DND-41 (cell line): ENCODE measurements at places on chromosomes 1 and 21.

DNA sequence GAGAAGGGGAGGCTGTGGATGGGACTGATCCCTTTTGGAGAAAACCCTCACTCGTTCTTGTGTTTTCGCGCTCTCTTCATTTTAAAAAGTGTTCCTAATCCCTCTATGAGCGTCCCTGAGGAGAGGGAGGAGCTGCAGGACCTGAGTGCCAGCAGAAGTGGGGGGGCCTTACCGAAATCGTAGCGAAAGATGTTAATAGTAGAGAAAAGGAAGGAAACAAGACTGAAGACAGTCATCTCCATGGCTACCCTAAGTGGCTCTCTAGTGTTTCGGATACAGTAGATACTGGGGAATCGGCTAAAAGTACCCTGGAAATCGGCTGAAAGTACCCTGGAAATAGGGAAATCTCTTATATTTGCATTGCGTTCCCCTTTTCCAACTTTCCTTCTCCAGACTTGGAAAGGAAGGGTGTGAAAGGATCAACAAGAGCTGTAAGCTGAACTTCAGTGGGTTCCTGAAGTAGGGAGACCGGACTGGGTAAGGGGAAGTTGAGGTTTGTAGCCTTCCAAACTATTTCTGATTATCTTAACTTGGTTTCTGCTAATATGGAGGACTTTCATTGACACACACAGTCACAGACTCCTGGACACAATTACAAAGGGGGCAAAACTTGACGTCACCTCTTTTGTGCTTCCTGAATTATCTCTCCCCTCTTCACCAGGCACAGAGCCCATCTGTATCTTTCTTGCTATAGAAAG lies 486 bp upstream of the DSTYK start:
- H3K27ac ChIP-seq, result peak overlapping the region; percentile 9; the same call in 1 of the 2 replicates
- H3K4me1 ChIP-seq, result peaks cover 22% of the 10 kb centered on the region
- peak overlapping the region; percentile 89; the same call in 1 of the 2 replicates for H3K4me3 ChIP-seq
- H3K27me3 ChIP-seq, result peaks cover 2% of the 10 kb centered on the region
- no peak for DNase-seq

- peaks cover 9% of the 10 kb centered on the region for H3K36me3 ChIP-seq
- H3K4me1 ChIP-seq, result peaks cover 10% of the 10 kb centered on the region; the same call in 1 of the 2 replicates
- H3K27me3 ChIP-seq, result no peaks in the 10 kb centered on the region
- no peak for DNase-seq
- H3K4me3 ChIP-seq, result no peak overlapping the region
These were observed 13.6 kb downstream of the MTF1 start for GRCh38 chr1:37845786-37846185.

DNA sequence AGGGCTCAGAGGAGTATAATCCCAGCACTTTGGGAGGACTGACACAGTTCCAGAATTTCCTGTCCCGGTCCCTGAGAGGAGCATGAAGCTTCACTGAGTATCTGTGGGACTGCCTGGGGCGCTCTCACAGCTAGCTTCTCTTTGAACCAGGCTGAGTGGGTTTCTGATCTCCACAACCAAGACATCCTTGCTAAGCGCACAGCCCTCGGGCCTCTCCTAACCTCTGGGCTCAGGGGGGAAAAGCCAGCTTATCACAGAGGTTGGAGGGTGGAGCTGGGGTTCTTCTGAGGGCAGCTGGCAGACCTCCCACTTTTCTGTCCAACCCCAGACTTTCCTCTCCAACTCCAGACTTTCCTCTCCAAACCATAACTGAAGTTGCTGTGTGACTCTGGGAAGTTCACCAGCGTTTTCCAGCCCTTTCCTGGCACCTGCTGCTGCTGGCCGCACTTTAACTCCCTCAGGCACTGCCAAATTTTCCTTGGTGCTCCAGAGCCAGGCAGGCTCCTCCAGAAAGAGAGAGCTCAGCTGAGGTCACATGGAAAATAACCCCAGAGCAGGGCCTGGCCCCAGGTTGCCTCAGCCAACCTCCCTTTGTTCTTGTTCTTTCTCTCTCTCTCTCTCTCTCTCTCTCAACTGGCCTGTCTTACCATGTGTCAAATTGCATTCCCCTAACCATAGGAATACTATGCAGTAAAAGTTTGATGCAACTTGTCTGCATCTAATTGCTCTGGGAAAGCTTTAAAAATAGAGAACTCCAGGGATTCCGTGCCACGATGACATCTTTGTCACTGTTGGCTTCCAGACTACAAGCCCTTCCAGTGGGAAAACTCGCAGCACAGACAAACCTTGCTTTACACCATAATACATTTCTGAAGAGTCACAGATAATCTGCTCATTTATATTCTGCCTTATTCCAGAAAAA lies 49.5 kb downstream of the OLFML2B start:
- H3K27me3 ChIP-seq, result no peaks in the 10 kb centered on the region
- H3K36me3 ChIP-seq, result no peaks in the 10 kb centered on the region

GRCh38 chr1:6950001-6950765 lies 164.9 kb downstream of the CAMTA1 start:
- H3K27ac ChIP-seq, result no peak overlapping the region
- no peaks in the 10 kb centered on the region for H3K4me1 ChIP-seq
- H3K36me3 ChIP-seq, result no peaks in the 10 kb centered on the region
- no peak for DNase-seq

DNA sequence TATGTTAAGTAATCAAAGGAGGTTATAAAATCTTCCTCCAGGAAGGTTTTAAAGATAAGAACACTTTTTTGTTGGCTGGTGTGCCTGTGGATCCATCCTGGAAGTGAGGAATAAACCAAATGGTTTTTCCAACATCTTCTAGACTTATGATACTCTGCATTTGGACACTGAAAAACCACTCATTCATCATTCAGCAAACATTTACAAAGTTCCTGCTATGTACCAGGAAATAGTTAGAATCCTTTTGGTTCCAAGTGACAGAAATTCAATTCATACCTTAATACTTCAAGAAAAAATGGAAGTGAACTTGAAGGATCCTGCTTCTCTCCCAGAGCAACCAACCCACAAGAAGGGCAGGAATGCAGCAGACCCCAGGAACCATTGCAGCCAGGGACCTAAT lies 39.6 kb upstream of the PIGC start:
- DNase-seq, result no peak
- peaks cover 28% of the 10 kb centered on the region for H3K4me1 ChIP-seq
- no peaks in the 10 kb centered on the region for H3K36me3 ChIP-seq
- H3K27me3 ChIP-seq, result peaks cover 5% of the 10 kb centered on the region
- no peak overlapping the region for H3K27ac ChIP-seq

- no peak overlapping the region for H3K4me3 ChIP-seq
- no peak for DNase-seq
- no peak overlapping the region for H3K27ac ChIP-seq
These were observed 12.4 kb downstream of the NRIP1 start for GRCh38 chr21:15052459-15052763.

DNA sequence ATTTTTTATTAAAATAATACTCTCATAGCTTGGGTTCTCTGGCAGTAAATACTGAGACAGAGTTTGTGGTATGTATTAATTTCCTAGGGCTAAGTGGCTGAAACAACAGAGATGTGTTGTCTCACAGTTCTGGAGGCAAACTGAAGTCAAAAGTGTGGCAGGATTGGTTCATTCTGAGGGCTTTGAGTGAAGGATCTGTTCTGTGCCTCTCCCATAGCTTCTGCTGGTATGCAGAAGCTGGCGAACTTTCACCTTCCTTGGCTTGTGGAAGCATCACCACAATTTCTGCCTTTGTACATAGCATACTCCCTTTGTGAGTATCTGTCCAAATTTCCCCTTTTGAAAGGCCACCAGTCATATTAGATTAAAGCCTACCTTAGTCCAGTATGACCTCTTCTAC lies 21.0 kb downstream of the RNPC3 start:
- H3K27ac ChIP-seq, result no peak overlapping the region
- H3K4me3 ChIP-seq, result no peak overlapping the region
- H3K4me1 ChIP-seq, result no peaks in the 10 kb centered on the region
- H3K36me3 ChIP-seq, result peaks cover 79% of the 10 kb centered on the region
- no peaks in the 10 kb centered on the region for H3K27me3 ChIP-seq
- DNase-seq, result no peak

GRCh38 chr1:153697191-153698019 lies 18.9 kb downstream of the NPR1 start:
- no peaks in the 10 kb centered on the region for H3K36me3 ChIP-seq
- no peak overlapping the region for H3K4me3 ChIP-seq
- no peak for DNase-seq
- H3K4me1 ChIP-seq, result no peaks in the 10 kb centered on the region
- H3K27me3 ChIP-seq, result no peaks in the 10 kb centered on the region

- no peaks in the 10 kb centered on the region for H3K4me1 ChIP-seq
- H3K27ac ChIP-seq, result no peak overlapping the region
- no peaks in the 10 kb centered on the region for H3K36me3 ChIP-seq
- H3K4me3 ChIP-seq, result no peak overlapping the region
These were observed 81.0 kb upstream of the VAMP3 start for GRCh38 chr1:7690076-7690475.

GRCh38 chr1:19435181-19435580 lies 50.2 kb downstream of the CAPZB start:
- H3K4me1 ChIP-seq, result no peaks in the 10 kb centered on the region
- peaks cover 24% of the 10 kb centered on the region for H3K36me3 ChIP-seq
- no peaks in the 10 kb centered on the region for H3K27me3 ChIP-seq
- no peak for DNase-seq
- no peak overlapping the region for H3K27ac ChIP-seq

GRCh38 chr1:177256153-177257075 lies 85.7 kb downstream of the BRINP2 start:
- no peaks in the 10 kb centered on the region for H3K27me3 ChIP-seq
- H3K27ac ChIP-seq, result no peak overlapping the region
- peak; percentile 32 for DNase-seq
- H3K4me3 ChIP-seq, result no peak overlapping the region
- no peaks in the 10 kb centered on the region for H3K36me3 ChIP-seq

DNA sequence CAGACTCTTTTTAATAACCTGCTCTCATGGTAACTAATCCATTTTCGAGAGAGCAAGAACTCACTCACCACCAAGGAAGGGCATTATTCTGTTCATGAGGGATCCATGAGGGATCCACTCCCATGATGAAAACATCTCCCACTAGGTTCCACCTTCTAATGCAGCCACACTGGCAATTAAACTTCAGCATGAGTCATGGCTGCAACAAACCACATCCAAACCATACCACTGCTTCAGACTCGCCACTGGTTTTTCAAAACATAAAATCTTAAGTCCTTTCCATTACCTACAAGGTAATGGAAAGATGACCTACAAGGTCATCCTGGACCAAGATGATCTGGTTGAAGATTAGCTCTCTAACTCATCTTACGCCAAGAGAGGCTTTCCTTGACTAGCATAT lies 405.1 kb downstream of the VAV3 start:
- no peaks in the 10 kb centered on the region for H3K4me1 ChIP-seq
- no peak overlapping the region for H3K27ac ChIP-seq
- no peak for DNase-seq
- H3K4me3 ChIP-seq, result no peak overlapping the region

DNA sequence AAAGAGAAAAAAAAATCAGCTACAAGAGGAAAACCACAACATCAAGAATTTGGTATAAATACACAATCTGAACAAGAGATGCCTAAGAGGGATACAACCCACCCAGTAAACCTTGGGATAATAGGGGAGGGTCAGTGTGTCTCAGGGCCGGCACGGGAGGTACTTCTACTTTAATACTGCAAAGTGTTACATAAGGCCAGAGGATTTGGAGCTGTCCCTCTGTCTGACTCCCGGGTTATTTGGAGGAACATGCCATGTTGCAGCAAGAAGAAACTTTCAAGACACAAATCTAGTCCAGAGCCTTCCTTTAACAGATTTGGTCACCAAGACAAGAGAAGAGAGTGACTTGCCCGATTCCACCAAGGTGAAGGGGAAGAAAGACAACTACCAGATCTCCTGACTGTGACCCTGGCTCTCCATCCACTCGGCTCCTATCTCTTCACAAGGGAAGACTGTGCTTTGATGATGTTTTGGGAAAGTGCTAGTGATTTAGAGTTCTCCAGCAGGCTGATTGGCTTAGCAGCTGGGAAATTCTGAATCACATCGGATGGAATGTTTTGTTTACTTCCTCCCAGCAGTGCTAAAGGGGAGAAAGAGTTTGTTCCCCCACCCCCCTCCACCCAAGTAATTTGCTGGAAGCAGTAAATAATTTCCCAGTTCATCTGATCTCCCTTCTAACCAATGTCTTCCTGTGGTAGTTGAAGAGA lies 29.3 kb downstream of the SGIP1 start:
- no peaks in the 10 kb centered on the region for H3K36me3 ChIP-seq
- H3K27me3 ChIP-seq, result peaks cover 13% of the 10 kb centered on the region
- no peaks in the 10 kb centered on the region for H3K4me1 ChIP-seq

DNA sequence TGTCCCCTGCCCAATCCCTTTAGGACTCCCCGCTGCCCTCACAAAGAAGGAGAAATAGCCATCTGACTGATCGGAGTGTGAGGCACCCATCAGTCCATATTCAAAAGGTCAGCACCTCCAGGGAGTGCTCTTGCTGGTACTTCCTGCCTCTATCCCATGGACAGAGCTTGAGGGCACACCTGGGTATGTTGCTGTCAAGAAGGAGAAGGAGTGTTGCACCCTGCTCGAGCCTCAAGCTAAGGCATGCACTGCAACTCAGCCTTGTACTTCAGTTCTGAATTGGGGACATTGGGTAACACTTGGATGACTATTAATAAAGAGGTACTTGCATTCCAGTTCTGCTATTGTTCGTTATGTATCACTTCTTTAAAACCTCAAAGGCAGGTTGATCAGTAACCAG lies 190.3 kb upstream of the ZC3H12A start:
- H3K4me3 ChIP-seq, result no peak overlapping the region
- no peak overlapping the region for H3K27ac ChIP-seq
- H3K27me3 ChIP-seq, result peaks cover 3% of the 10 kb centered on the region
- DNase-seq, result no peak
- H3K4me1 ChIP-seq, result no peaks in the 10 kb centered on the region

DNA sequence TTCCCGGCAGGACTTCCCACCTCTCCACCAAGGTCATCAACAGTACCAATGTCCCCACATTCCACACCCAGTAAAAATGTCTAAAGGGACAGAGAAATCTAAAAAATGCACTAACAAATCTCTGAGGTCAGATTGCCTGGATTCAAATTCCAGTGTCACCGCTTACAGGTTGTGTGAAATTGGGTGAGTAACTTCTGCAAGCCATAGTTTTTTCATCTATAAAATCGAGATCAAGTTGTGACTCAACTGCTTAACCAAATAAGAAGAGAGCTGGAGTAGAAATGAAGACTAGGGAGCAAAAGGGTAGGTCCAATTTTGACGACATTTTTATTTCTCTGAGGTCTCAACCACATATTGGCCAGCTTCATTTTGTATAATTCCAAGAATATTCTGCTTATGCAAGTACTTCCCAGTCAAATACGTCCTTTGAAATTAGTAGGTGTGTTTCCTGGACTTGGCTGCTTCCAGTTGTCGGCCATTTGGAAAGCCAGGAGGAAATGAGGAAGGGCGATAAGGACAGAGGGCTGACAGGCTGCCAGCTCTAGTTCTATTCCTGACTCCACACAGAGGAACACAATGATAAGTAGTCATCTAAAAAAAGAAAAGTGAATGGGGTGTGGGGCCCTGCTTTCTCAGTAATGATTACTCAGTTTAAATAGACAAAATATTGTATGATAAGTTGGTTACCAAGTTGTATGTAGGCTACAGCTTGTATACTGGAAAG lies 57.7 kb upstream of the ZC3H11B start:
- no peak overlapping the region for H3K4me3 ChIP-seq
- no peaks in the 10 kb centered on the region for H3K4me1 ChIP-seq
- H3K36me3 ChIP-seq, result no peaks in the 10 kb centered on the region
